ENCODE measurements at places on chromosomes 5 and 9. TPM values are rescaled to one million over a fixed set of nuclear protein-coding genes. Genes with fewer than 3 reads are reported as not detected.
A peak's percentile ranks its signal among the peaks of the same experiment; 100 is the strongest.

Gene NTNG2
- total RNA-seq = not detected

DNA sequence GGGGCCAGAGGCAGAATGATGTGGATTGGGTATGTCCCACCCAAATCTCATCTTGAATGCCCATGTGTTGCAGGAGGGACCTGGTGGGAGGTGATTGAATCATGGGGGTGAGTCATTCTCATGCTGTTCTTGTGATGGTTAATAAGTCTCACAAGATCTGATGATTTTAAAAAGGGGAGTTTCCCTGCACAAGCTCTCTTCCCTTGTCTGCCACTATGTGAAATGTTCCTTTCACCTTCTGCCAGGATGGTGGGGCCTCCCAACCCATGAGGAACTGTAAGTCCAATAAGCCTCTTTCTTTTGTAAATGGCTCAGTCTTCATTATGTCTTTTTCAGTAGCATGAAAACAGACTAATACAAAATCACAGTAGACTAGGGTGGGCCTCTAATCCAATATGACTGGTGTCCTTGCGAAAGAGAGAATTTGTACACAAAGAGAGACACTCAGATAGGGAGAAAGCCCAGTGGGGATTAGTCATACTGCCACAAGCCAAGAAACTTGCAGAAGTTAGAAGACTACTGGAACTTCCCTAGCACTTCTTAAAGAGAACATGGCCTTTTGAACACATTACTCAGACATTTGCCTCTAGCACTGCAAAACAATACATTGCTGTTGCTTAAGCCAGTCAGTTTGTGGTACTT, 68.4 kb downstream of the ANXA1 start:
- no peak for DNase-seq

- DNase-seq = no peak
Observed at GRCh38 chr9:107443786-107444185, 45.8 kb downstream of the KLF4 start.

Gene PDZD2
- total RNA-seq = 6.4 TPM

Gene TEX53
- total RNA-seq = not detected

DNA sequence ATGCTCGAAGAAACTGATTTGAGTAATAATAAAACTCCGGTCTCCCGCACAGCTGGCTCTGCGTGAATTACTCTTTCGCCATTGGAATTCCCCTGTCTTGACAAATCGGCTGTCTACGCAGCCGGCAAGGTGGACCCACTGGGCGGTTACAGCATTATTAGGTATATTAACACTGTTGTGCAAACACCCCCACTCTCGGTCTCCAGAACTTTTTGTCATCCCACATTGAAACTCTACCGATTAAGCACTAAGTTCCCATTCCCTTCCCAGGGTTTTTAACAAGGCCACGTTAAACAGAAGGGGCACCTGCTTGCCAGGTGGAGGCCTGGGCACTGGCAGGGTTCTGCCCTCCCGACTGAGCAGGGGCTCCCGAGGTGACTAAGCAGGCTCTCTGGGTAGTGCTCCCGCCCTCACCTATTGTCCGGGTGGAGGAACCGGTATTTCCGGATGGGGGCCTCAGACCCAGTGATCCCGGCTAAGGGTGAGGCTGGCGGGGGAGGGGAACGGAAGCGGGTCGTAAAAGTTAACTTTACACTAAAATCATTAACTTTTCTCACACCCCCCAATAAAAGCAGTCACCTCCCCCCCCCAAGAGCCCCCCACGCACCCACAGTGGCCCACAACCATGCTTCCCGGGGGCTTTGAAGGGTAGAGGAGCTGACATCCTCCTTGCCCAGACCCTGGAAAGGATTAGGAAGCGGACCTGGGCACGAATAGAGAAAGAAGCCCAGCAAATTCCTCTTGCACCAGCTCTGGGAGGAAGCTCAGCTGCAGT, 53.5 kb upstream of the TJP2 start:
- DNase-seq = peak; percentile 31

DNA sequence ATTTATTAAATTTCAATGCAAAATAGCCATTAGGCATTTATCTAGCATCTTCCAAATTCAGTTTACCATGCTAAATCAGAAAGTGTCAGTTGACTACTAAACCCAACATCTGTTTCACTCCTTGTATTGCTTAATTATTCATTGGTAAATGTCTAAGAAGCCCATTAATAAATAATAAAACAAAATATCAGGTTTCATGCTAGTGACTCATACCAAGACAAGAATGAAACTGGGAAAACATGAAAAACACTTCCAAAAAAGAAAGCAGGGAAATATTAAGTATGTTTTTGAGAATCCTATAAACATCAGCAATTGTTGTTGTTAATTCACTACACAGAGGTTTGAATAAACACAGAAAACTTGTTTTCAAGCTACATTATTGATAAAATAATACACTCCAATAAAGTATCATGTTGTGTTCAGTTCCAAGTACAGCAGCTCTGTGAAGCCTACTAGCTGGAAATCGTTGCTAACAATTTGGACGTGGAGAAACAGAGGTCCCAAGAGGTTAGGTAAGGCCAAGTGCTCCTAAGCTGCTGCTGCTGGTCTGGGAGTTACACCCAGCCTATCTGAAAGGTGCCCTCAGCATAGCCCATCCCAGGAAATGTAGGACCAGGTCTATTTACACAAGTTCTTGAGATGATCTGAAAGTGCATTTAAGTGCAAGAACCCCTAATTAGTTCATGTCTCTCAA, 78.8 kb downstream of the GNAQ start:
- DNase-seq = no peak

DNA sequence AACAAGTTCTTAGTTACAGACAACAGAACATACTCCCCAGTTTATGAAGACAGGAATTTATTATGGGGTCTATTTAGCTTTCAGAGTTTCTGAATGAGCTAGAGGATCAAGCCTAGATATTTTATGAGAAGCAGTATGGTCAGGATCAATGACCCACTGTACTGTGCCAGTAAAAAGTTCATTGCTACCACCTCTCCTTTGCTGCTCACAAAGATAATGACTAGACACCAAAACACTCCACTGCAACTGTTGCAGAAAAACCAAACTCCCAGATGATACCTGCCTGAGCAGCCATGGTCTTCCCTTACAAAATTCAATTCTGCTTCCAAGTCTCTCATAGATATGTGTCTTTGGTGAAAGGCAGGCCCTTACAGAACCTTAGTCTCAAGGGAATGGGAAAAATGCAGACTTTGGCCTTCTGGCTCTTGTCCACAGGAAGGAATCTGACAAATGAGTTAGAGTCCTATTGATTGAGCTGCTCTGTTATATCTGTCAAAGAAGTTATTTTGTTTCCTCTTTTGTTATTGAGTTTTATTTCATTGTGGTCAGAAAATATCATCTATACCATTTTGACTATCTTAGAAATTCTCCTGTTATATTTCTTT, 74.7 kb upstream of the RASGRF2 start:
- DNase-seq = no peak

DNA sequence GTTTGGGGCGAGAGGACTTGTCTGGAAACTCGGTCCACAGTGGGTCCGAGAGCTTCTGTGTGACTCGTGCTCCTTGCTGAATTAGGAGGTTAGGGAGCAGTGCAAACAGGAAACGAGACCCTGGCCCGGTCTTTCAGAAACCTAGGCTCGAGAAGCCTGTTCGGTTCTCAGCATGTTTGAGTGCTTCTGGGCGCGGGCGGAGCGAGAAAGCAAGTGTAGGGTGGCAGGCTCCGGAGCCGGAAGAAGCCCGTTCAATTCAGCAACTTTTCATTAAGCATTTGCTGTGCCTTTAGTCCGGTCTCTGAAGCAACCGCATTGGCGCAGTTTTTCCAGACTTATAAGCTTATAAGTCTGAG, 547 bp downstream of the CLTA start:
- no peak for DNase-seq

All from uterus (tissue), 4 donors.